NCI-H2081 (cell line): ENCODE measurements at places on chromosomes 5 and 9.

DNA sequence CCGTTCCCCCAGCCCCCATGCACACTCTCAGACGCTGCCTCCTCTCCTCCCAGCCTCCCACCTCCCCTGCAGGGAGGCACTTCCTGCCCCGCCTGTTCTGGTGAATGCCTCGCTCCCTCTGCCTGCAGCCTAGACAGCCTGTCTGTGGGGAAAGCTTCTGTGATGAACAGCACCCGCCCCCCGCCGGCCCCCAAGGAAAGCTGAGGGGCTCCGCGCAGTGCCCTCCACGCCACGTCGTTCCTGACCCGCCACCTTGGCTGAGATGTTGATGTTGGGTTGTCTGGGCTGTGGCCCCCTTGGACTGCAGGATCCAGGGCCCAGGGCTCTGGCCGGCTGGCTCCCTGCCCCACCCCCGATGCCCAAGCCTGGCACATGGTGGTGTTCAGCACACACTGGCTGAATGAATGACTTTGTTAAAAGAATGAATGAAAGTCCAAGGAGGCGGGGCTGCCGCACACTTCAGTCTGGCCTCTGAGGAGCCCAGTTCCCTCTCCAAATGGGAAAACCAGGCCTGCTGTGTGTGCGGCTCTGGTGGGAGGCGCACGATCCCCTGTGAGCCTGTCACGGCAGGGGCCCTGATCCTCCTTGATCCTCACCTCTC is 2.1 kb upstream of the MYMK start:
- DNase-seq = peak; percentile 60

- peak; percentile 27 for DNase-seq
Observed at GRCh38 chr9:36322462-36322861, 64.2 kb upstream of the GNE start.

DNA sequence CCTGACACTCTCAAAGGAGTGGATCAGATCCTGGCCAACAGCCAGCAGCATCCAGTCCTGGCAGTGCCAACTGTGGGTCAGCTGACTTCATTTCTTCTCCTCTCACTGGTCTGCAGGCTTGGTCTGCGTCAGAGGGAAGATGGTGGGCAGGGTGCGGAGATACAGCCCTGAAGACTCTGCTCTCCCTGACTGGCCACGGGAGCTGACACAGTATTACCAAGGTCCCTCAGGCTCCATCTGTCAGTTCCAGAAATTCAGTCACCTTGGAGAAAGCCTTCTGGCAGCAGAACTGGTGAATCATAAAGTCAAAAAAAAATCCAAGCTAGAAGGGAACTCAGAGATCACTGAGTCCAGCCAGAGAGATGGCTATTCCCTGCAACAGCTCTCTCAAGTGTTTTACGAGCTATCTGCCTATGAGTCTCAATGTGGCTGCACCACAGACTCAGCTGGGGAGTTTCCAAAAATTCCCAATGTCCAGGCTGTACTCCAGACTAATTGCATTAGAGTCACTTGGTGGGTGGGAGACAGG is 27.9 kb downstream of the C1QTNF2 start:
- DNase-seq = no peak

DNA sequence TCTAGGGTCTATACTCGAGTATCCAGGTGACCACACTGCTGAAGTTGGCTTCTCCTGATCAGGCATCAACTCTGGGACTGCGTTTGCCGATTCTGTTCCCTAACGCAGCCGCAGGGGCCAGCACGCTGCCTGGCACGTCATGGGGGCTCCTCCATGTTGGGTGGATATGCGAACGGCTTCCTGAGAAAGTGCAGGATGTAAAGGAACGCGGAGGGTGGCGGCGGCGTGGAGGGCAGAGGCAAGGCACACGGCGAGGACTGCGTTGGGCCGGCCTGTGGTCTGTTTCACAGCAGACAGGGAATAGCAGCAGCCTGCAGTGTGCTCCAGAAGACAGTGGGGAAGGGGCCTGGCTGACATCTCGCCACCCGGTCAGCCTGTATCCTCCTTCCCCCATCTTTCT is 3.8 kb downstream of the LCN10 start:
- DNase-seq = no peak

- no peak for DNase-seq
Observed at GRCh38 chr5:33309068-33309467, 131.7 kb upstream of the TARS1 start.

DNA sequence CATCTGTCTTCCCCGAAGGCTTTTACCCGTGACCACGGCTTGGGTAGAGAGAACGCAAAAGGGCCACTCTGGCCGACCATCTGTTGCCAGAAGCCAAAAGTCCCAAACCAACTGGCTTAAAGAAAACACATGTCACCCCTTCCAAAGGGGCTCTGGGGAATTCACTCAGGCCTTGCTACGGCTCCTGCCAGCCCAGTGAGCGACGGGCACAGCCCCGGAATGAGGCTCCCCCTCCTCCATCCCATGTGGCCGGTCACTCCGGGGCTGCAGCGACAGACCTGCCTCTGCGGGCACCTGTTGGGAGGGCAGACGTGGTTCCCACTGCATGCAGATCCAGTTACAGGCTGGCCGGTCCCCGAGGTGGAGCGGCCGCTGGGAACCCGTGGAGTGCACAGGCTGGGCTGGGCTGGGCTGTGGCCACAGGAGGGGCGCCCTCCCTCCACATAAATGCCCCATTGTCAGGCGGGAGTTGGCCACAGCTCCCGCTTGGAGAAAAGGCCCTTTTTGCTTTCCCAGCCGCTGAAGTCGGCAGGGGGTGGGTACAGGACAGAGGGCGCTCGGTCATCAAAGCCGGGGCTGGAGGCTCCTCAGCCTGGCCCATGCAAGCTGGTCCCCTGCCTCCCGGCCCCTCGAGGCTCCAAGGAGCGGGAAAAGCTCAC is 19.9 kb downstream of the NOTCH1 start:
- no peak for DNase-seq

- no peak for DNase-seq
Observed at GRCh38 chr9:567747-568305, 273.7 kb upstream of the DMRT1 start.

- DNase-seq = no peak
Observed at GRCh38 chr5:158246661-158247060, 387.7 kb upstream of the CLINT1 start.

GRCh38 chr9:71465392-71465791 is 302.9 kb downstream of the CEMIP2 start:
- DNase-seq = no peak

DNA sequence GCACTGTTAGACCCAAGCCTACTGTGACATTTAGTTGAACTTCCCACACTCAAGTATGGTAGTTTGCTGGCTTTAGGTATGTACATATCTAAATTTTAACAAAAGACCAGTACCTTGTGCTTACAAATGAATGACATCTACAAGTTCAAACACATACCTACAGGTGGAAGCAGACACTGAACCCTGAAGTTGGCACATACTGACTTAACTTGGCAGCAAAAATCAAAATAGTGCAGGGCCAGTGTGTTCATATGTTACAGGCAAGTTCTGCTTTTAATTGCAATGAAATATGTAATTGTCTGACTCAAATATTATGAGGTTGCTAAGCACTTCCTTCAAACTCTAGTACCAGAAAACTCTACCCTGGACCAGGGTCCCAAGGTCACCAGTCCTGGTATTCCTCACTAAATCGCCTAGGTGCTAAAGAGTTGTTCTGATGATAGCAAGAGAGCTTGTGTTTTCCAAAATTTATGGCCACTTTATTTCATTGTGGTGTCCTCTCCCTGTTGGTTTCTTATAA is 77.4 kb downstream of the MEGF10 start:
- no peak for DNase-seq

- no peak for DNase-seq
Observed at GRCh38 chr9:129380961-129381401, 202.9 kb upstream of the IER5L start.

GRCh38 chr5:156188016-156188415 is 138.9 kb upstream of the SGCD start:
- DNase-seq = no peak

GRCh38 chr5:159730285-159730684 is 186.0 kb upstream of the ADRA1B start:
- DNase-seq = no peak

DNA sequence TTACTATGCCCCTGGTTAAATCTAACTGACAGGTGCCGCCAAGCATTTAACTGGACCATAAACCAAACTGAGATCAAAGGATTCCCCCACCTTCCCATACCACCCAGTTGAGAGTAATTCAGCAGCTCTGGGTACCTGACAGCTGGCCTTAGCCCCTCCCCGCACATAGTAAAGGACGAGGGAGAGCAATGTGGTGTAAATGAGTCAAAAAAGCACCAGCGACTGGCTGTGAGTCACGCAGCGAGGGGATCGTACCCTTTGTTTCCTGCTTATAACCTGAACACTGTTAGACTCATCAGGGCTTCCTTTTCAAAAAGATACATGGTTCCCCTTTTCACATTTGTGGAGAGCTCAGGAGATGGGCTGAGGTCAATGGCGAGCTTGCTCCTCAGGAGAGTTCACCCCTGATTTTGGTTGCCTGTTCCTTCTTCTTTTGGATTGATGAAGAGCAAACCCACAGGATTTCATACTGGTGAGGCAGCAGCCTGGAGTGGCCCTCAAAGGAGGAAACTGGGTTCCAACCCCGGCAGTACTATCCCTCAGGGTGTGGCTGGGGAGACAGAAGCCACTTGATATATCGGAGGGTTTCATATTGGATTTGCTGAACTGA is 71.5 kb downstream of the ANKRD33B start:
- DNase-seq = no peak

DNA sequence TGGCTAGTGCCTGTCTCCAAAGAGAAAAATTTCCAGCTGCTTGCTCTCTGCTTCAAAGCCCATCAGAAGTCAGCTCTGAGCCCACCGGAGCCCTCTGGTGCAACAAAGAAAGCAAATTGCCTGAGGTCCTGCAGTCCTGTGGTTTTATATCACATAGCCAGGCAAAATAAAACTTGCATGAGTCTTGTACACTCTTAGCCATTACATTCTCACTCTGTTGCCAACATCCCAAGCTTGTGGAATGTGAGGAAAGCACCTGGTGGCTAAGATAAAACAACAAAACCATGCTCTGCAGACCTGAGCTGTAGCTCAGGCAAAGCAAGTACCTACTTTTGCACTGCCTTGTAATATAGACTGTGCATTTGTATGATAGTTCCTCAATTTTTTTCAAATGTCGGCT is 133.7 kb downstream of the GPBP1 start:
- DNase-seq = no peak

GRCh38 chr5:141328231-141328630 is 2.1 kb upstream of the PCDHGA1 start:
- DNase-seq = no peak

DNA sequence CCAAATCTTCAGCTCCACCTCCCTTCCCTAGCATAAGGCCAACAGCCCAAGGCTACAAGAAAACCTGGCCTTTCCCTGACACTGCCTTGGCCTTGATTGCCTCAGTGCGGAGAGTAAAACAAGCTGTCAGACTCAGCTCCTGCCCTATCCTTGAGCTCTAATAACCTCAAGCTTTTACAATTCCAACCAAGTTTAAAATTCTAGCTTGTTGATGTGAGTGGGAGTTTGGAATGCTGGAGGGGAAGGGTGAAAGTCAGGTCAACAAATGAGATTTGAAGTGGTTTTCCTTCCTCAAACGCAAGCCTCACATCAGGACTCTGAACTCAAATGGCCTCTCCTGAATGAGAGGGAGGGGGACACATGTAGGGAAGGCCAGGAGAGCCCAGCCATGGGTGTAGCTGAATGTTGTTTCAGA is 197.0 kb upstream of the VLDLR start:
- no peak for DNase-seq

GRCh38 chr5:90626493-90626892 is 67.9 kb downstream of the ADGRV1 start:
- no peak for DNase-seq

DNA sequence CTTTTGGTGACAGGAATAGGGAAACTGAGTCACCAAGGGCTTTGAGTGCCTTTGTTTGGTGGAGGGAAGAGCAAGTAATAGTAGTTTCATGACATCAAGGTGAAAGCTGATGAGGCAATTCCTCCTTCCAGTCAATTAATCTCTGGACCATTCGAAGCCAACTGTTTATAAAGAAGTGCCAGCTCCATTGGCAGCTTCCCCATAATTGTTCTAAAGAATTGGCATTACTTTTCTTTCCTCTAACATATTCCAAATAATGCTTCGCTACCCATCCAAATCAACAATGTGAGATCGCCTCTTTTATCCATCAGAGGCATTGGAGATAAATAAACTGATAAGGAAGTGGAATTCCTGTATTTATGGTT is 132.4 kb downstream of the NPR3 start:
- DNase-seq = no peak

DNA sequence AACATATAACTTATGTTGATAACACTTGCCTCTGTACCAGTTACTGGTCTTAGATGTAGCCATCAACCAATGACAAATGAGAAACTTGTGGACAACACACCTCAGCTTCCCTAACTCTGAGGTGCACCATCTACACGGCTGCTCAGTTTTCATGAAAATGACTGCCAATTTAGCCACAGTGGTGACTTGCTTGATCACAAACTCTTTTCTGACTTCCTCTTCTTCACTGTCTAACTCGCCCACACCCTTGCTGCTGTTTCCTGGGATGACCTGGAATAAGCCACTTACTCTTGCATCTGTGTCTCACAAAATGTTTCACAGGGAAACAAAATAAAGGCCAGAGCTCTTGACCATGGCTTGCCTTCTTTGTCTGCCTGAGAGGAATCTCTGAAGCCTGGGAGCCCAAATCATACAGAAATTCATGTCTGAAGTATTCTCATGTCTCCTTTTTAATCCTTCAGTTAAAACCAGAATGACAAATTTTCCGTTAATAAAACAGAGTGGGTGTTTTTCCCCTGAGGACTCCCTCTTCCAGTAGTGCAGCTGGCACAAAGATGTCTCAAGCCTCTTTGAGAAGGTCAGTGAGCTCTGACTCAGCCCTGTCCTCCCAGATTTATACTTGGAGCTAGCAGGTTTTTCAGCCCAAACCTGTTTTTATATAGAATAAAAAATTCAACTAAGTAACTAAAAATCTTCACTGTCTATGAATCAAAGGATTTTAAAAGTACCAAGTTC is 126.5 kb upstream of the PAM start:
- no peak for DNase-seq

GRCh38 chr9:79577969-79578723 is 6.4 kb downstream of the TLE4 start:
- DNase-seq = no peak

DNA sequence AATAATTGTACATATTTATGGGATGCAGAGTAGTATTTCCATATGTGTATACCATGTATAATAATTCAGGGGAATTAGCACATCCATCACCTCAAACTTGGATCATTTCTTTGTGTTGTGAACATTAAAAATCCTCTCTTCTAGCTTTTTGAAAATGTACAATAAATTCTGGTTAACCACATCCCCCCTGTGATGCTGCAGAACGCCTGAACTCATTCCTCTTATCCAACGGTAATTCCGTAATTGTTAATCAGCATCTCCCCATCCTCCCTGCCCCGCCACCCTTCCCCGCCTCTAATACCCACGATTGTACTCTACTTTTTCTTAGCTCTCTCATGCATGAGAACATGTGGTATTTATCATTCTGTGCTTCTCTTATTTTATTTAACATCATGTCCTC is 127.7 kb upstream of the ANKRD55 start:
- DNase-seq = no peak

DNA sequence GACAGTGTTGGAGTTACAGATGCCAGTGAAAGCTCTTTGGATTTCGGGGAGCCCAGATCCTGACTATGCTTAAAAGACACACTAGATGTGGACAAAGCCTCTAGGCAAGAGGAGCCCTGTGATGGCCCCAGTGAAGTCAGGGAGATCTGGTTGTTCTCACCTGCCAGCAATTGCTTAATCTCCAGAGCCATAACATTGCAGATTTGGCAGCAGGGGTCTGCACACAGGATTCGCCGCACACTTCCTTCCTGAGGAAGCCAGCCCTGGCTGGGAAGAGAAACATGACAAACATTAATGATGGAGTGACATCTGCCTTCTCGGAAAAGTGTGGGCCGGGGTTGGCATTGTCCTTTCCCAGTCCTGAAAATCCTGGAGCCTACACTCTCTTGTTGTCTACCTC is 65.2 kb upstream of the PHF24 start:
- no peak for DNase-seq
